ENCODE measurements at places on chromosomes 5 and 9.

DNA sequence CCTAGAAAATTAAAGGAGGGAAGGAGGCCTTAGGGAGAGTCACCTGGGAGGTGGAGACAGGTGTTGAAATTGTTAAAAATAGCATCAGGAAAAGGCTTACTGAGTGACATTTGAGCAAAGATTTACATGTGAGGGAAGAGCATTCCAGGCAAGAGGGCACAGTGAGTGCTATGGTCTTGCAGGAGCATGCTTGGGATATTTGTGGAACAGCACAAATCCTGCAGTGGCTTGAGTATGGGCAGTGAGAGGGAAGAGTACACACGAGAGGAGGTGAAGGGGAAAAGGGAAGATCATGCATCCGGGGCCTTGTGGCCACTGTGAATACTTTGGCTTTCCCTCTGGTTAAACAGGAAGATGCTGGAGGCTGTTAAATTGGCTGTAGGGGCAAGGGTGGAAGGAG lies 36.6 kb downstream of the ACER2 start:
- no peak for DNase-seq

- no peak for DNase-seq
These were observed 113.1 kb downstream of the FBXL7 start for GRCh38 chr5:15612915-15613635.

DNA sequence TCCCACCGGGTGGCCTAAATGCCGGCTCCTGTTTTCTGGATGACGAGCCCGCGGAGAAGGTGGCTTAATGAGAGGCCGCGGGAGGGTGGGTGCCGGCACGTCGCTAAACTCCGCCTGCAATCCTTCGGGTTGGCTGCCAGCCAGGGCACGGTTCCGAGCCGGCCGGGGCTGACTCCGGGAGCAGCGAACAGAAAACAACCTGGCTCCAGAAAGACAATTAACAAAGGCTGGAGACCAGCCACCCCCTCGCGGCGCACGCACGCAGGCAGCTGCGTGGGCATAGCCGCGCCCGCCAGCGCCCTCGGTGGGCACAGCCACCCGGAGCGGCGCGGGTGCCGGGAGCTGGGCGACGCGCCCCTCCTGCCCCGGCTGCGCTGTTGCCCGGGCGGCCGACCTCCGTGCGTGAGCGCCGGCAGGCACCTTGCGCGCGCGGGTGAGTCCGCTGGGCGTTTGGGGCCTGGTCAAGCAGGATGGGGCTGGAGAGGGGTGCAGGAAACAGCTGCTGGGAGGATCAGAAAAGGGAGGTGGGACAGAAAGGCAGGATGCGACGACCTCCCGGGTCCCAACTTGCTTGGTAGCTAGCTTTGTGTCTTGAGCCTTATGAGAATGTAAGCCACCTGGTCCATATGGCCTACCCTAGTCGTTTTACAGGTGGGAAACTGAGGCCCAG lies at the start of gene ARHGEF37:
Gene ARHGEF37, plus strand, starts transcription at position 307 of the 670 bp plus-strand sequence. CDS start 16,272 bp downstream, outside the sequence.
- DNase-seq = no peak

GRCh38 chr9:89234205-89235067 lies 55.8 kb upstream of the SHC3 start:
- DNase-seq = no peak

DNA sequence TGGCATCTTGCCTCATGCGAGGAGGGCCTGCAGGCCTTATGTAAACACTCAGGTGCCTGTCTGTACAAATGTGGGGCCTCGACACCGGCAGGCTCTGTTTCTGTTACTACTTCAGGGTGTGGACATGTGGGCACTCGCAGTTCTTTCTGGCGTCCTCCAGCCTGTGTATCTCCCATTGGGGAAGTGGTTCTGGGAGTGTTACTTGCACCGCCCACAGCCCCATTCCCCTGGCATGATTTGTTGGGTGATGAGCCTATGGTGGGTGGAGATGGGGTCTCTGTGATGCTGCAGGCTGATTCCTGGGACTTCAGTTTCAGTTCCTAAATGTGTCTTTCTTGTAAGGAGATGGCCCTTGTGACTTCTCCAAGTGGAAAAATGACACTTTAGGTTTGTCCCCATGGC lies 82.1 kb upstream of the PITX1 start:
- DNase-seq = peak; percentile 38

DNA sequence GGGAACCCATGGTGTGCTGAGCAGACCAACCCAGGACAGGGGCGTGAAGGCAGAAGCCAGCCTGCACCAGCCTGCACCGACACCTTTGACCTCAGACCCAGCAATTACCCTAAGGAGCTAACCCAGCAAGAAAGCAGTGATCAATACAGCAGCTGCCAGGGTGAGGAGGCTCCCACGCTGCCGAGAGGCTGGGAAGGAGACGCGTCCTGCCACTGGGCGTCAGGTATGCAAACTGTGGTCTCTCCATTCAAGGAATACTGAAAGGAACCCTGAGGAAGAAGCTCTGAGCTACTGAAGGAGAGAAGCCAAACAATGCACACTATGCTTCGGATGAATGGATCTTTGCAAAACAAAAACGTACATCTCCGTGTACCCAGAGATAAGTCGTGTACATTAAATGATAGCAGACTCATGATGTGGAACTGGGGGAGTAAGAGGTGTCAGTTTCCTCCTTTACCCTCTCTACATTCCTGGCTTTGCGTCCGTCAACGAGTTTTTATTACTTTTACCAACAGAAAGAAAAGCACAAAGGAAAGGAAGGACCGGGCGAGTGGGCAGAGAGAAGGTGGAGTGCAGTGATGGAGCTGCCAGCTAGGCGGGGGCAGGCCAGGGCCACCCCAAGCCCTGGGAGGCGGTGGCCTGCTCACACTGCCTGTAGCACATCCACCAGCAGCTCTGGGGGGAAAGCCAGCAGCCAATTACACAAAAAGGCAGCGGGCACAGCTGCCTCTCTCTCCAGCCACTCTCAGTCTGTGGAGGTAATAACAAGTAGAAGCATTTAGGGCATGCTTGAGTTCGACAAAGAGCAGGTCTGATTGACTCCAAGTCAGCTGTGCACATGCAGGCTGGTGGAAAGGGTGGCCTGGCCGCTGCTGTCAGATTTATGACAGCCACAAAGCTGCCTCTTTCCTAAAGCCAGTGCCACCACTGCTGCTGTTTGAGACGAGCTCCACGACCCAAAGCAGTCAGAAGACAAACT lies 29.3 kb downstream of the RASGEF1C start:
- no peak for DNase-seq

DNA sequence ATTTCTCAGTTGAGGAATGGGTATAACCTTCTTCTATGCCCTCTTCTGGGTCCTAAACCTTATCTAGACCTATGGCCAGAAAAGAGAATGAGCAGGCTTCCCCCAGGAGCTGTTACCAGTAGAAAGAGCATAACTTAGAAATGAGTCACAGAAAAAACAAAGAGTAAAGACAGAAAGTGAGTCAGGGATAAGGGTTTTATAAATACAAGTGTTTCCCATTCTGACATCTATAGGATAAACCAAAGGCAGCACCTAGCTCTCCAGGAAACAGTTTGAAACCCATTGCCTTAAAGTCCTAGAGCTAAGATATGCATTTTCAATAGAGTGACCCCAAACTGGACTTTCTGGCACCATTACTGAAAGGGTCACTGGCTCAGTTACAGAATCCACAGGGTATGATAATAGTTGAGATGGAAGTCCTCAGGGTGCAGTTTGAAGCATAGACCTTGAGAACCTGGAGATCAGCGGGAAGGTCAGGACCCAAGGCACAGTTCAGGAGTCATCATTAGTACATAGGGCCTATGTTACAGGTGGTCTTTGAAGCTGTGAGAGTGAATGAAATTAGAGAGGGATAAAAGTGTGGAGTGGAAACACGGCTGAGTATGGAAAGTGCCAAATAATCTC lies 42.7 kb upstream of the LIFR start:
- DNase-seq = no peak

DNA sequence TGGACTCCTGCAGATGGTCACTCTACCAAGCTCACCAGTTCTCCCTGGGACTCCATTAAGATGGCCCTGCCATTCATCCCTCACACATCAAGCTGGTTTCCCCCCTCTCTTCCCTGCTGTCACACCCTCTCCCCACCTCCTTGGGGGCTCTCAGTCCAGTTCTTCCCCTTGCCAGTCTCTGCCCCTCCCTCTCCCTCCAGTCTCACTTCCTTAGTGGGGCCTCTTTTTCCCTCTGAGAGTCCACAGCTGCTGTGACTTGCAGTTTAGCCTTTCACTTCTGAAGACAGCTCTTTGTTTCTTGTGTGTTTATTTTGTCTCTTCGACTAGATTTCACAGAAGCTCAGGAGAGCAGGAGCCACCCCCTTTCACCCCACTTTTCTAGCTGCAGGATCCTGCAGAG lies 10.5 kb downstream of the DOCK2 start:
- peak; percentile 65 for DNase-seq

GRCh38 chr9:22446589-22446949 lies at the start of gene DMRTA1:
Gene DMRTA1 (plus strand): TSS chr9:22446824. CDS start chr9:22447066, 242 bp downstream.
- no peak for DNase-seq

- DNase-seq = no peak
These were observed 66.8 kb downstream of the AMBP start for GRCh38 chr9:114011313-114011712.

GRCh38 chr5:172079876-172080275 lies 73.4 kb upstream of the FBXW11 start:
- DNase-seq = no peak

DNA sequence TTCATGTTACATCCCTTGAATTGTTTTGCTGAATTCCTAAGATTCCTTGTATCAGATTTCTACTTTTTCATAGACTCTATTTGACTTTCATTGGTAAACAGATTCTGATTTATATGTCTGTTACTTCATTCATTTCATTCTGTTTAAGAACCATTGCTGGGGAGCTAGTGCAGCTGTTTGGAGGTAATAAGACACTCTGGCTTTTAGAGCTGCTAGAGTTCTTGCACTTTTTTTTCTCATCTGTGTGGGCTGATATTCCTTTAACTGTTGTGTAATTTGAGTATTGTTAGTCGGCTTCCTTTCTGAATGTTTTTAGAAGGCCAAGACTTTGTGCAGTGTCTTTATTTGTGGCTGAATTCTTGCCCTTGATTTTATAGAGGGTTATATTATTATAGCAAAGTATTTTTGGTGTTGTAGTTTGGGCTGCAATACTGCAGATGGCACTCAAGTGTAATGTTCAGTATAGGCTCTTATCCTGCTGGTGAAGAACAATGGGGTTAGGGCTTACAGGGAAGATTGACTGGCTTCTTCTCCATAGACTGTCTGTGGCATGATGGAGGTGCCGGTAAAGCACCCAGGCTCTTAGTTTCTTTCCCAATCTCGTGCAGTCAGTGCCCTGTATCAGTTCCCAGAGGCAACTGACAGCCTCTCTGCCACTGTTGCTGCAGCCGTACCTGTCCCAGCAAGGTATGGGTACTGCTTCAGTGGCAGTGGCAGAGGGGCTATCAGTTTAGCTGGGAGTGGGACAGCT lies 162.2 kb downstream of the OXCT1 start:
- DNase-seq = no peak

GRCh38 chr5:121415270-121415669 lies 436.4 kb upstream of the FTMT start:
- no peak for DNase-seq

DNA sequence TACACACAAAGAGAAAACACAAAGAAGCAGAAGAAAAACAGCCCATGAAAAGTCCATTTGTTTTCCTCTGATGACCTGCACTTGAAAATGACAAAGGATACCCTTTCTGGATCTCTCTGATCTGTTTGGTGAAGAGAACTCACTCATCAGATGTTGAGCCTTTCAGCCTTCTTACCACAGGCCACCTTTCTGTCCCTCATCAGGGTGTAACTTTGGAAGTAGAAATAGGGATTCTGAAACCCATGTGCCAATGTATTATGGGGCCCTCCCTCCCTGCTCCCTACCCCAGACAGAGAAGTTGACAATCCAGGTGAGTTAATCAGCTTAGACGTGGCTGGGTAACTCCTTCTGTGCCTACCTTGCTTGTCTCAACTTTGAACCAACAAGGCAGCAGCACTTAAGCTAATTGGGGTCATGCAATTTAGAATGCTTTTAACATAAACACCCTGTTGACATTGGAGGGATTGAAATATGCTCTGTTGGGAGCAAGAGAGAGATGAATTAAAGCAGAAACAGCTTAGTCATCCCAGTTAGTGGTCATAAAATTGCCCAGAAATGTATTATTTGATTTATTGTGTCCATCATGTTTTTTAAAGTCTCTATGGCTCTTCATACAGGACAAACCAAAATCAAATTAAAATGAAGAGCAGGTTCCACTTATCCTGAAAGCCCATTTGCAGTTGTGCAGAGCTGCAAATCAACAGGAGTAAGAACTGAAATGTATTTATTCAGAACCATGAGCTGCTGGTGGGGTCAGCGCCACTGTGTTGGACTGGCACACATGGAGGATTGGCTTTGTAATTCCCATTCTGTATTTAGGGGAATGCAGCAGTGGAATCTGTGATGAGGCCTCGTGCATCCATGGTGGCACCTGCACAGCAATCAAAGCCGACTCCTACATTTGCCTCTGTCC lies 132.0 kb downstream of the LIFR start:
- DNase-seq = no peak

DNA sequence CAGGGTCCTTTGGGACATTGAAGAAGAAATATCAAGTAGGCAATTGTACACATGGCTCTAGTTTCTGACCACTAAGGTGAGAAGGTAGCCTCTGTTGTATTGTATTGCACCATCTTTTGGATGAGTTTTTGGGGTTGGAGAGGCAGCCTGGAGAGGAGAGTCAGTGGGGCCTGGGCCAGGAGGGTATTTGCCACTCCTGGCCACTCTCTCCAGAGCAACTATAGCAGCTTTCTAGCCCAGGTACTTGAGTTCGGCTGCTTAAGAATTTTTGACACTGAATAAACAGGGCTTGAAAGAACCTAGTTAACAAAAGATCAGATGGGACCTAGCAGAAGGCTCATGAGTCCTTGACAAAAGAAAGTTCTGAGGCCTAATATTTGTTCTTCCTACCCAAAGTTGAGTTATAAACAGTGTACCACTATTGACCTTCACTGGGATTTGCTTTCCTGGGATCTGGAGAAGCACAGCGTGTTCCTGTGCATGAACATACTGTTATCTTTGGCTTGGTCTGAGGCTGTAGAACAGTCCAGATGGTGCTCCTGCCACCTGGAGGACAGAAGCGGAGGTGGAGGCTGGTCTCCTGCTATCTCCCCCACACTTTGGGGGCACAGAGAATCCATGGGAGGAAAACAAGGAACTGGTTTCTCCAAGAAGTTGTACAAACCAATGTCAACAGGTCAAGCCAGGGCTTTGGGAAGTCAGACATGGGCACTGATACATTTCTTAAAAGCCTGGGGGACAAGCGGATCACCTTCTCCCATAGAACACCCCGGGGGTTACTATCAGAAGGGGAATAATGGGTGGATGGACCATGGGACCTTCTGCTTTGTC lies 110.4 kb upstream of the LIFR start:
- DNase-seq = no peak

GRCh38 chr9:92142329-92142728 lies 27.1 kb upstream of the SPTLC1 start:
- no peak for DNase-seq

- no peak for DNase-seq
These were observed 110.9 kb downstream of the PAX5 start for GRCh38 chr9:36923025-36923625.

Data from CD14-positive monocyte (primary cell).